ENCODE measurements at places on chromosomes 5 and 9.
A peak's percentile ranks its signal among the peaks of the same experiment; 100 is the strongest.

DNA sequence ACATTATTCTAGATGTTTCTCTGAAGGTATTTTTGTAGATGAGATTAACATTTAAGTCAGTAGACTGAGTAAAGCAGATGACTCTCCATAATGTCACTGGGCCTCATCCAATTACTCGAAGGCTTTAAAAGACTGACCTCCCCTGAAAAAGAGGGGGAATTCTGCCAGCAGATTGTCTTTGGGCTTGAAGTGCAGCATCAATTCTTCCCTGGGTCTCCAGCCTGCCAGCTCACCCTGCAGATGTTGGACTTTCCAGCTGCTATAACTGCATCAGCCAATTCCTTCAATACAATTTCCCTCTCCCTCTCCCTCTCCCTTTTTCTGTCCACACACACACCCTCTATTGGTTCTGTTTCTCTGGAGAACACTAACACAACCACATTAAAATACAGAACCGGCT, 472.8 kb downstream of the SPOCK1 start:
- DNase-seq = no peak

- DNase-seq = no peak
Observed at GRCh38 chr9:134360897-134361296, 34.6 kb downstream of the RXRA start.

GRCh38 chr9:127256324-127256723, 8.2 kb upstream of the GARNL3 start:
- no peak for DNase-seq

GRCh38 chr5:63097286-63097685, 518.7 kb downstream of the LRRC70 start:
- no peak for DNase-seq

DNA sequence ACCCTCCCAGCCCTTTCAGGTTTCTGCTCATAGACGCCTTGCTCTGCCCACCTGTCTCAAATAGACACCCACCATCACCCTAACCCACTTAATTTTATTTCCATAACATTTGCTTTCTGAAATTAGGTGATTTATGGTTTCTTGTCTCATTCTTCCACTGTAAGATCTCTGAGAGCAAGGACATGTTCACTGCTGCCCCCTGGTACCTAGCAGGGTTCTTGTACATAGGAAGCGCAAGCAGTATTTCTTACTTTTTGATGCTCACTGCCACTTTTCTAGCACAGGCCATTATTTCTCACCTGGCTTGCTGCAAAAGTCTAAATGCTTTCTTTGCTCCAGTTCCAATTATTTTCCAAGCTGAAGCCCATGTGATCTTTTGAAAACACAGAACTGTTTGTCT, 16.8 kb downstream of the C9orf57 start:
- DNase-seq = no peak

GRCh38 chr5:150409638-150410523, 2.8 kb downstream of the CD74 start:
- DNase-seq = peak; percentile 99

Data from hepatic stellate cell (primary cell).